AG04449 (cell line): ENCODE measurements at places on chromosomes 12 and 14.

- no peak for DNase-seq
Observed at GRCh38 chr12:108103517-108103916, 25.6 kb upstream of the WSCD2 start.

DNA sequence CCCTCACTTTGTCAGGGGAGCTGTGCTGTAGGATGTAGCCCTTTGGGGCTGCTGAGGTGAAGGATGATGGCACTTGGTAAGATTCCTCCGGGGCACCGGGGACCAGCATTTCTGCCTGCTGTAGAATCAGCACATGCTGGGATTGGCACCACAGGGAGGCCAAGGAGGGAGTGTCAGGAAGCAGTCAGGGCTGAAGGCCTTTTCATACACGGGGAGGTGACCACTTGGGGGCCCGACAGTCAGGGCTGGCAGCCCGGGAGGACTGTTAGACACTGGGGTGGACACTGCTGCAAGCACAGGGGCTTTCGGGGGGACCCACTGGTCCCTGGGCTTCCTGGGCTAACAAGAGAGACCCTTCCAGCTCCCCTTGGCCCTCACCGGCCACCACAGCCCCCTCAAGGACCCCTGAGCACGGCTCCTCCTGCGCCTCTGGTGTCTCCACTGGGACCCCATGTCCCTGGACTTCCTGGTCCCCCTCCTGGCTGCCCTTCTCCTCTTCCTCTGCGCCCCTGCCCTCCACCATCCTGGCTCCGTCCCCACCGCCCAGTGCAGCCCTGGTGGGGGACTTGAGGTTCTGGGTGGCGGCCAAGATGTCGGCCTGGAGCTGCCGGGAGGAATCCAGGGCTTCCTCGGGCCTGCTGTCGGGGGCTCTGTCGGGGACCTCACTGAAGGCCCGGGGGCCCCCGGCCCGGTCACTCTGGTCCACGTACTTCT, 6.5 kb downstream of the TMEM119 start:
- DNase-seq, result no peak

DNA sequence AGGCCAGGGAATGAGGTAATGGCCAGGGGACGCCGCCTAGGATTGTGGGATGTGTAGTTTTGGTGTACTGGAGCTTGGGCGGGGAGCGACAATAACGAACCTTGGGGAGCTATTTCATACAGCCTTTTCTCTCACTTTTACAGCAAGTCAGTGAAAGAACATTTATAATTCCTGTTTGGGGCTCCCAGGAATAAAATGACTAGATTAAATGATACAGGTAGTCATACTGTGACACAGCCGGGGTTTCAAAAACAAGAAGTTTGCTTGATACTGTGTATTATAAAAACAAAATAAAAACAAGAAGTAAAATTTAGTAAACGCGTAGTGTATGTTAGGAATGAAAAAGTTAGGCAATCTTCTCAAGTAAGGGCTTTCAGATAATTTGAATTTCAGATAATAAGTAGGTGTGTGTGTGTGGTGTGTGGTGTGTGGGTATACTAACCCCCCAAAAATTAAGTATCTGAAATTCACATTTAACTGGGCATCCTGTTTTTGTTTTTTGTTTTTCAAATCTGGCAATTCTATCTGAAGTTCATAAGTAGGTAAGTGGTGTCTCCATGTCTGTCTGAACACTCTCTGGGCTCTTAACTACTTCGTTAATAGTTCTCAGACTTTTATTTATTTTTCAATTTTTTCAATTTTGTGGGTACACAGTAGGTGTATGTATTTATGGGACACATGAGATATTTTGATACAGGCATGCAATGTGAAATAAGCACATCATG, 458 bp upstream of the DCTN2 start:
- no peak for DNase-seq

GRCh38 chr12:6374028-6374785, 1.2 kb downstream of the SCNN1A start:
- no peak for DNase-seq

DNA sequence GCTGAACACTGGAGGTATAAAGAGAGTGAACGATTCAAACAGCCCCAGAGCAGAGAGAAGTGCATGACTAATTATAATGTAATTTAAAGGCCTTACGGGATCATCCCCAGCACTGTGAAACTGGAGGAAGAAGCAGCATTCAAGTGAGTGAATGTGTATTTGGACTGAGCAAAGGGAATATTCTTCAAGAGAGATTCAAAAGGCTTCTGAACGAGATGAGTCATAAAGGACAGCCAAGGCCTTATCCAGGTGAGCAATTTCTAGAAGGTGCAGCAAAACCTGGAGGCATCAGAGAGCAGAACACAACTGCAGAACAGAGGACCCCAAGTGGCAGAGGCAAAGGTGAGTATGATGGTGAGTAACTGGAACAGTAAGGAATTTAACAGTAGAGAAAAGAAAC, 127.2 kb downstream of the BCAT1 start:
- no peak for DNase-seq

GRCh38 chr14:34331728-34332623, 130.1 kb downstream of the SPTSSA start:
- DNase-seq, result no peak

GRCh38 chr14:50805396-50805795, 25.6 kb downstream of the NIN start:
- DNase-seq, result no peak

GRCh38 chr12:18145924-18146323, 55.9 kb upstream of the RERGL start:
- DNase-seq, result no peak

GRCh38 chr14:67510836-67511235, 22.3 kb upstream of the PLEKHH1 start:
- no peak for DNase-seq

DNA sequence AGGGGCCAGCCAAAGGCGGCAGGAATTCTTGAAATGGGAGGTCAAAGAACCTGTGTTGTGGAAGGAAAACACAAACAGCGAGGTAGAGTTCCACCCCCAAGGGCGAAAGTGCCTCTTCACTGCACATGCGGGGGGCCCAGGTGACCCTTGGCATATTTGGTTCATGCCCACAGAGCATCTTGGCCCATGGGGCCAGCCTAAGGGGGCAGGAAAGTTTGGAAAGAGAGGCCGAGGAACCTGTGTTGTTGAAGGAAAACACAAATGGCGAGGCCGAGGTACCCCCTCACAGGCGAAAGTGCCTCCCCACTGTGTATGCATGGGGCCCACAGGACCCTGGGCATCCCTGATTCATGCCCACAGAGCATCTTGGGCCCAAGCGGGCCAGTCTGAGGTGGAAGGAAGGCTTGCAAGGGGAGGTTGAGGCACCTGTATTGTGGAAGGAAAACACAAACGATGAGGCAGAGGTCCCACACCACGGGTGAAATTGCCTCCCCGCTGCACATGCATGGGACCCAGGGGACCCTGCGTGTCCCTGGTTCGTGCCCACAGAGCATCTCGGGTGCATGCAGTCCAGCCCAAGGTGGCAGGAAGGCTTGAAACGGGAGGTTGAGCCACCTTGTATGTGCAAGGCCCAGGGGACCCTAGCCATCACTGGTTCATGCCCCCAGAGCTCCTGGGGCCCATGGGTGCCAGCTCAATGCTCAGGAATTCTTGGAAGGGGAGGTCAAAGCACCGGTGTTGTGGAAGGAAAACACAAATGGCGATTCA, 384.1 kb downstream of the ALG10 start:
- no peak for DNase-seq

- DNase-seq, result no peak
Observed at GRCh38 chr12:117360222-117360550, 1.2 kb downstream of the NOS1 start.

- DNase-seq, result no peak
Observed at GRCh38 chr14:29419736-29420135, 507.9 kb downstream of the PRKD1 start.

DNA sequence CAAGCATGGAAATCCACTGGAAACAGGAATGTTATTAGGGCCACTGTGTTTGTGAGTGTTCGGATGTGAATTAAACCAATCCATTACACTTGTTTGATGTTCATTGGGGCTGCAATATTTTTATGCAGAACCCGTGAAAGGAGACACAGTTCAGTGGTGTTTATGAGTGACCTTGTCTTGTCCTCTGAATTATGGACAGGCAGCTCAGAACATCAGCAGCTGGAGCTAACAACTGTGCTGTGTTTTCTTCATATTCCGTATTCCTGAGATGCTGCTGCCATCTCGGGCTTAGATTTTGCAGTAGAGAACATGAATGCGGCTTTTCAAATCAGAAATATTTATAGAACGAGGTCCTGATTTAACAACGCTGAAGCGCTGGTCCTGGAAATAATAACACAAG, 20.3 kb upstream of the CACNA1C start:
- no peak for DNase-seq

- no peak for DNase-seq
Observed at GRCh38 chr12:47965581-47965980, 2.2 kb downstream of the TMEM106C start.

DNA sequence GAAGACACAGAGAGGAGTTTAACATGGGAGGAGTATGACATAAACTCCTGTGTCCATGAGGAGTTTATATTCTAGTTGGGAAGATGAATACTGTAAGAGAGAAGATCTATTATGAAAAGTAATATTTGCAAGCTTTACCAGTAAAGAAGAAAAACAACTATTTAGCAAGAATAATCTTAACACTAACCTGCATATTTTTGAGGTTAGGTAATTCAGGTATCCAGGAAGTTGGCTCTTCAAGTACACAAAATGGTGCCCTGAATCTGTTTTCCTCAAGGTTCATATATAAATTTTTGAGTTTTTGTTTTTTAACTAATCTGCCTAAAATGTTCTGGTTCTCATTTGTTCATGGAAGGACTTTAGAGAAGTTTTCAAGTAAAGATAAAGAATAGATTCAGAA, 33.9 kb upstream of the KCNMB4 start:
- no peak for DNase-seq

GRCh38 chr14:68960123-68960522, 19.0 kb downstream of the ACTN1 start:
- no peak for DNase-seq

DNA sequence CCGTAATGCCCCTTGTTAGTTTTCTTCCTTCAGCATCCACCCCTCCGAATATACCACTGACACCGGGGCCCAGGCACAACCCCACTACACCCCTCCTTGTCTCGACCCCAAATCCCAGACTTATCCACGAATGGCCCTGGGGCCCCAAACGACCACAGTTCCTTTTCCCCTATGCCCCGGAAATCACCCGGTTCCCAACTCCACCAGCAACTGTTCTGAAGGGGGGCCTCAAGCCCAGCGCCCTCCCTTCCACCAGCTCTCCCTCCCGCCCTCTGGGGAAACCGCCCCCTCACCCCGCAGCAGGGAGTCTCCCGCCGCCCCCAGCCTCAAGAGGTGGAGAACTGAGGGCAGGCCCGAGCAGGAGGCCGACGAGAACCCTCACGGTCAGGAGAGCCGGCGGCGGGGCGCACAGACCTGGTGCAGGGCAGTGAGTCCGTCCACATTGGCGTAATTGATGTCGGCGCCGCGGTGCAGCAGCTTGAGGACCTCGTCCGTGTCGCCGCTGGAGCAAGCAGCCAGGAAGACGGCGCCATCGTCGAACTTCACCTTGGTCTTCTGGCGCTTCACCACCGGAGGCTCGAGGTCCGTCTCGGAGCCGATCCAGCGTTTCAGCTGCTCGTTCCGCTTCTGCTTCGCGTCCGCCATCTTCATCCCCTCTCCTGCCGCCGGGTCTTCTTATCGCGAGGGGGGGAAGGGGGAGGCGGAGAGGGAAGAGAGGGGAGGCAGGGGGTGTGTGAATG, 446 bp downstream of the PPP1R12A start:
- DNase-seq, result no peak

DNA sequence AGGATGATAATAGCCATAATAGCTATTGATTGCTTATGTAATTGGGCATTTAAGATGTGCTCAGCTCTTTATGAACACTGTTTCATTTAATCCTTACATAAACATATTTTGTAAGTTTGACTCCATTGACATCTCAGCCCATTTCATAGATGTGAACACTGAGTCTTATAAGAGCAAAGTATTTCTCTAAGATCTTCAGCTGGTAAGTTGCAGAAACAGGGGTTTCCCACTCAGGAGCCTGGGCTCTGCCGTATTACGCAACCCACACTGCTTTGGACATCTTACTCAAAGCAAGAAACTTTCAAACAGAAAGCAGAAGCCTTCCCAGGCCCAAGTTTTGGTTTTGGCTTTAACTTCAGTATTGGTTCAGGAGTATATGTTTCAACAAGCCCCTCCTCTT, 705.1 kb downstream of the MED13L start:
- DNase-seq, result no peak
